Lower leg skin (tissue), 4 donors: ENCODE measurements at places on chromosomes 12 and 14.

DNA sequence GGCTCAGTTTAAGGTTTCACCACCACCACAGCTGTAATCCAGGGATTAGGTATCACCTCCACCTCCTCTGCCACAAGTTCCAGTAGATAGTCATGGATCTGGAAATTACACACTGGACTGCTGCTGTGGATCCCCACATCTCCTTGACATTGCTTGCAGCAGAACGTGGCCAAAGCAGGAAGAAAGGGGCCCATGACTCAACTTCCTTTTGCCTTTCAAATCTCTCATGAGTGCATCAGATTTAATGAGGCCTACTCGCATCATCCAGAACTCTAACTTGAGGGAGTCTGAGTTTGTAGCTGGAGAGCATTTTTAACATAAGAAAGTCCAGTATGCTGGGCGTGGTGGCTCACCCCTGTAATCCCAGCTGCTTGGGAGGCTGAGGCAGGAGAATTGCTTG lies 29.2 kb upstream of the TMED10 start:
- DNase-seq = no peak

DNA sequence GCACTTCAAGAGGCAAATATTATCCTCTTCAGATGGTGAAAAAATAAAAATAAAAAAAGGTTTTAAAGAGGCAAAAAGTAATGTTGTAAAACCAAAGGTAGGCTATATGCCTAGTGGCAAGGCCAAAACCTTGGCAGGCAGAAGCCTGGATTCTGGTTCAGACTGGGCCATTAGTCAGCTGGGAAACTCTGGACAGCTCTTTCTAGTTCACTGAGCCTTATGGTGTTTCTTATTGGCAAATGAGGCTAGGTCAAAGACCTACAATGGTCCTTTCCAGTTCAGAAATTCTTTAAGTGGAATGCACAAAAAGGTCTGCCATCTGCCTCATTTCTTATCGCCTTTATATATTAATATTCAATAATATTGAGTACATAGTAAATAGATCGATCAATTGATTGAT lies 44.6 kb downstream of the PTPRB start:
- no peak for DNase-seq

DNA sequence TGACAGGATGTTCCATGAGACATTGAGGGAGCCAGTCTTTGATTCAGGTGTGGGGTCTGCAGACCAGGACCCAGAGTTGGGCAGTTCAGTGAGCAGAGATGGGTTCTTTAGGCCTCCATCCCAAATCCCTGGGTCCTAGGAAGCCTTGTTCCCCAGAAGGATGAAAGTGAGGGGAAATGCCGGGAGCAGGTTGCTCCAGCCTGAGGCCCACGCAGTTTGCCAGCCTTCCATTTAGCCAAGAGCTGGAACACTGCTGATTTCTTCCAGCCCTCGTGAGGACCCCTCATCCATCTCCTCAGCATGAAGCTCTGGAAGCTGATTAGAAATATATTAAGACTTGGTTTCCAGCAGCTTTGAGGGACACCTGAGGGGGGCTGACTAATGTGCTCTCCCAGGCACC lies 12.1 kb downstream of the C14orf132 start:
- no peak for DNase-seq

DNA sequence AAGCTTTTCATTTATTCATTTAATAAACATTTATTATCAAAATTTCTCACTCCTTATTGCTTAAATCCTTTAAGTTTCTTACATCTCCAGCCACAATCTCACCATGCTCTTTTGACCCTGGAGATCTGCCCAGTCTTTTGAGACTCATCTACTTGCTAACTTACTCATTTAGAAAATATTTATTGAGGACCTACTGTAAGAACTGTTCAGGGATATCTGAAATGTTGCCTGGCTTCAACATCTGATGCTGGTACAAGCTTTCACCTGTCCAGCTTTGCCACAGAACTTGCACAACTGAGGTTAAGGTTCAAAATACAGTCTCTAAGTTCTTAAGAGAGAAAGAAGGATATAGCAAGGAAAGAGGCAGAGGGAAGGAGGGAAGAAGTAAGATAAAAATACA lies 17.5 kb upstream of the GXYLT1 start:
- no peak for DNase-seq
